ENCODE measurements at places on chromosomes 3 and 15.

DNA sequence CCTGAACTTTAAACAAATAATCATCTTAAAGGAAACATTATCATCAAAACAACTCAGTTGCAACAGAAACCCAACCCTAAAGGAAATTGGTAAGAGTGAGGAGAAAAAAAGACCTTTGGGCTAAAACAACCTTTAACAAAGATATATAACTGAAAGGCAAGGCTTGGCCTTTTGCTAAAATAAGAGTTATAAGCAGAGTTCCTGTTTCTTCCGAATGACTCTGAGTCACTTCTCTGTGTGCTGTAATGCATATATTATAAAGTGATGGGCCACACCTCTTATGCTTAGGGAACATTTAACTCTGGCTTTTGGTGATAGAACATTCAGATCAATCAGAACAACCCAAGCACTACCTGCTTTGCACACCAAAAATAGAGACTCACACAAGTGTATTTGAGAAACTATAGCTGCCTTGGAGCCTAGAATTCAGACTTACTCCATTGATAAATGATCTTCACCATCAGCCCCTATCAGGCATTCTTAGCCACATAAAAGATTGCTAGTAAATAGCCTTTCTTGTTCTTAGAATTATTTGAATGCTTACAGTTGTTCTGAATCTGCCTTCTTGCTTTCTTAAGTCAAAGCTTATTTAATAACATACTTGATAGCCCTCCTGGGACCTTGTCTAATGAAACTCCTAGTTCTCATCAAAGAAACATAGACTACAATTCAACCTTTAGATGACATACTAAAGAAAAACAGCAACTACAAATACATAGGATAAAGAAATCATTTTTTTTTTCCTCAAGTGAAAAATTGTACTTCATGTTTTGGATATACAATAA is 294.2 kb upstream of the SEMA6D start:
- DNase-seq = no peak

GRCh38 chr15:45262906-45263461 is 10.9 kb downstream of the SLC28A2 start:
- DNase-seq = no peak

GRCh38 chr3:167814441-167814951 is 79.0 kb downstream of the SERPINI1 start:
- no peak for DNase-seq

GRCh38 chr15:39332846-39333245 is 248.0 kb upstream of the THBS1 start:
- DNase-seq = no peak

DNA sequence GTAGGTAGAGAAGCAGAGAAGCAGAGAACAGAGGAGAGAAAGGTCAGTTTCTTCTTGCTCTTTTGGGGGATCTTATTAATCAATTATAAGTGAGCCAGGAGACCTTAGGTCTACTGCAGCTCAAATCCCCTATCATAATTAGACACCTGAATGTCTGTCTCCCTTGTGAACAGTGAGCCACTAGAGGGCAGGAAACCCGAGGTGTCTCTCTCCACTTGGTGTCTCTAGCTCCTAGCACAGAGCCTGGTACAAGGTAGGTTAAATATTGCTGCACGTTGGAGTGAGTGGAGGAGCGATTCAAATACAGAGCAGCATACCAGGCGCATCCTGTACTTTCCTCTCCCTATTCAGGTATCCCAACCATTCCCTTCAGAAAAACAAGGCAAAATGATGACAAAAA is 2.0 kb upstream of the ST8SIA2 start:
- no peak for DNase-seq

- no peak for DNase-seq
Observed at GRCh38 chr15:76802411-76802810, 102.7 kb downstream of the SCAPER start.

DNA sequence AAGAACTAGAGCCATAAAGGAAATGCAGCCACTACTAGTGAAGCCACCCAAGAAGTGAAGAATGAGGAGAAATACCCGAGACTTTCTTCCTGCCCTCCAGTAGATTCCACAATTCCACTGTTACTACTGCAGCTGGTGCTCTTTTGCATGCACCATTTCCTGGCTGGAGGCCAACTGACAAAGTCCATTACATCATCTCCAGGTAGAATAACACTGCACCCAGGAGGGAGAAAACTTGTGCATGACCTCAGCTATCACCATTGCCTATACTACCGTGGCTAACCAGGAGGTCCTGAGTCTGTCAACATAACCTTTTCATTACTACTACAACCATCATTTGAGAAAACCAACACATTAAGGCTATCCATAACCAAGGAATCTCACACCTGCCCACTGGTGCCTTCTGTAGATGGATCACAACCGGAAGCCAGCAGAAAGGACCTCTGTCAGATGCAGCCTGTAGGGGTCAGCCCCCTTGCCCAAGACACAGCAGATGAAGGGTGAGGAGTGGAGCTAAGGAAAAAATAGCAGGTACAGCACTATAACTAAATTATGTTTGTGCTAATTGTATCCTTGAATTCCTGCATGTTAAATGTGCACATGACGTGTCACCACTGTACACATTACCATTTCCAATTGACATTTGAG is 200.8 kb upstream of the C2CD4B start:
- no peak for DNase-seq

DNA sequence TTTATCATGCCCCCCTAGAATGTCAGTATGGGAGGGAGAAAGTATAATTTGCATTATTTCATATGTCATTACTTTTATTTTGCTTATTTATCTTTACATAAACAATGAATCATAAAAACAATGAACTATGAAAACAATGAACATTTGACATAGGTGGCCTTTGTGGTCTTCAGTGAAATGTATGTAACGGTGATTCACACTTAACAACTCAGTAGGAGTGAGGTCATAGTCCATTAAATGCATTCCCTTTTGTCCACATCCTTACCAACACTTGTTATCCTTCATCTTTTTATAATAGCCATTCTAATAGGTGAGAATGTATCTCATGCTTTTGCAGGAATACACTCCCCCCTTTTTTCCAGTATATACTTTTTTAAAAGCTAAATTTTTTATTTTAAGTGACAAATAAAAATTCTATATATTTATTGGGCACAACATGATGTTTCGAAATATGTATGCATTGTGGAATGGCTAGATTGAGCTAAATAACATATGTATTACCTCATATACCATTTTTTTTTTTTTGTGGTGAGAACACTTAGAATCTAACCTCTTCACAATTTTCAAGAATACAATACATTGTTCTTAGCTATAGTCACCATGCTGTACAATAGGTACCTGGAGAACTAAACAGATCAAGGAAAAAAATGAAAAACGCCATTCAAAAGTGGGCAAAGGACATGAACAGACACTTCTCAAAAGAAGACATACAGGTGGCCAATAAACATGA is 189.5 kb downstream of the WDR72 start:
- DNase-seq = no peak

DNA sequence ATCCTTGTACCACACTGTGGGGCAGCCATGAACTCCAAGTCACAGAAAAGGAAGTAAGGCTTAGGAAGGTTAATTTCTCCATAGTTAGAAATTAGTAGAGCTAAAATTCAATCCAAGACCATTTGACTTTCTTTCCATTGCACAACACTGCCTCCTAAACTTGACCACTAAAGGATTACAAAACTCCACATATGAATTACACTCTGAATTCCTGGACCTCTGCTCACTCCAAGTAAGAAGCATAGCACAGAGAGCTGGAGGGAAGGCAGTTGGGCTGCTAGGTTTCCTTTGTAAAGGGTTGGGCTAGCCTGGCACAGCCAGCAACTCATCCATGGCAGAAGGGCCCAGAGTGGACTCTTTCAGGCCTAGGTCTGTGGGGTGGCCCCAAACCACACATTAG is 134.4 kb downstream of the MYLK start:
- no peak for DNase-seq

DNA sequence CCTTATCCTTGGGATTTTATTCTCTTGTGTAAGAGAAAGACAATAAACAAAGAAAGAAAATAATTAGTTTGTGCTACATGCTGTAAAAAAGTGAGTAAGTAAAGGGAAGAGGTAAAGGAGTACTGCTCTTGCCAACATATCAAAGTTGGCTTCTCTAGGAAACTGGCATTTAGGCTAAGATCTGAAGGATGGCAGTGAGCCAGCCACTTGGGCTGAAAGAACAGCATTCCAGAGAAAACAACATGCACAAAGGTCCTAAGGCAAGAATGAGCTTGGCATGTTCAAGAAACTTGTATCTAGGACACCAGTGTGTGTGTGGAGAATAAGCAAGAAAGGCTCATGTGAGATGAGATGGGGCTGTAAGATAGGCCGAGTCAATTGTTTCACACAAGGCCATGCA is 245.5 kb upstream of the MANF start:
- DNase-seq = no peak

GRCh38 chr15:22851513-22851912 is 13.0 kb downstream of the NIPA2 start:
- no peak for DNase-seq

- DNase-seq = no peak
Observed at GRCh38 chr3:117528688-117529087, 819.1 kb downstream of the TUSC7 start.

- DNase-seq = no peak
Observed at GRCh38 chr3:166993015-166993630, 387.0 kb downstream of the ZBBX start.

DNA sequence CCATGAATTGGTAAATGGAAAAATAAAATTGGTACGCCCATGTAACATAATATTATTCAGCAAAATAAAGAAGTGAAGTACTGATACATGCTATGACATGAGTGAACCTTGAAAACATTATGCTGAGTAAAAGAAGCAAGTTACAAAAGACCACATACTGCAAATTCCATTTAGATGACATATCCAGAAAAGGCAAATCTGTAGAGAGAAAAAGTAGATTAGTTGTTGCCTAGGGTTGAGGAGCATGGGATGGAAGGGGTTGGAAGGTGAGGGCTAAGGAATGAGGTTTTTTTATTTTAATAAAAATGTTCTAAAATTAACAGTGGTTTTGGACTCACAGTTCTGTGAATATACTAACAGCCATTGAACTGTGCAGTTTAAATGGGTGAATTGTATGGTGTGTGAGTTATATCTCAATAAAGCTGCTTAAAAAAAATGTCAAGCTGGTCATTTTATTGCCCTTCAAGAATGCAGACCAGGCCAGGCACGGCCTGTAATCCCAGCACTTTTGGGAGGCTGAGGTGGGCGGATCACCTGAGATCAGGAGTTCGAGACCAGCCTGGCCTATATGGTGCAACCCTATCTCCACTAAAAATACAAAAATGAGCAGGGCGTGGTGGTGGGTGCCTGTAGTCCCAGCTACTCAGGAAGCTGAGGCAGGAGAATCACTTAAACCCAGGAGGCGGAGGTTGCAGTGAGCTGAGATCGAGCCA is 8.1 kb upstream of the DLG1 start:
- no peak for DNase-seq

DNA sequence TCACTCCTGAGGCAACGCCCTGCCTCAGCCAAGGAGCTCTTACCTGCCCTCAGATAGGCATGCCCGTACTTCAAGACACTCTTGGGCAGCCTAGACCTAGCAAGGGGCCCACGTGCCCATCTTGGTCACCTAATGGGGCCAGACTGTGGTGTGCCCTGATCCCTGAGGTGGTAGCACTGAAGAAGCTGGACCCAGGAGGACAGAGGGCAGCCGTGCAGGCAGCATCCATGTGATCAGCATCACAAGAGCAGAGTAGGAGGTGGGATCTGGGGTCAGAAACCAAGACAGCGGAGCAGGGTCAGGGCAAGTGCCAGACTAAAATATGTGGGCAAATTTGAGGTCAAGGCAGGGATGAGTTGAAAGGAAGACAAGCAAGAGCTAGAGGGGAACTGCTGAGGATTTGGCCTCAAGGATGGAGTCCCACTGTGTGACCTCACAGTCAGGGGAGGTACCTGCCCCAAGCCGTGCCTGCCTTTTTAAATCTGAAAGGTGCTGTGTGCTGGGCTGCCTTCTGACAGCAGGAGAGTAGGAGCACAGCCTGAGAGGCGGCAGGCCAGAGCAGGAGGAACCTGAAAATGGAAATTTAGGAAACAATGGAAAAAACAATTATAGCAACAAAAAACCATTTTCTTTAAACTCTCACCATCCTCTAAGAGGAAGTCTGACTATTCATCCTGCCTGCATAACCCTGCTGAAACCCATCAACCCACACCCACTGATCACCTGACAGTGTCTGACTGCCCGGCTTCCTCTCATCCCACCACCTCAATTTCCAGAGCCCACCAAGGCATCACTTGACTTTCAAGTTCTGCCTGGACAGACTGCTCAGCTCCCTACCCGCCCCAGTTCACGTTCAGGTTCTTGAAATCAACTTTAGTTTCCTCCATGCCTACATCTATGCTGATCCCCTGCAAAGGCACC is 7.3 kb downstream of the ZBTB38 start:
- DNase-seq = no peak

DNA sequence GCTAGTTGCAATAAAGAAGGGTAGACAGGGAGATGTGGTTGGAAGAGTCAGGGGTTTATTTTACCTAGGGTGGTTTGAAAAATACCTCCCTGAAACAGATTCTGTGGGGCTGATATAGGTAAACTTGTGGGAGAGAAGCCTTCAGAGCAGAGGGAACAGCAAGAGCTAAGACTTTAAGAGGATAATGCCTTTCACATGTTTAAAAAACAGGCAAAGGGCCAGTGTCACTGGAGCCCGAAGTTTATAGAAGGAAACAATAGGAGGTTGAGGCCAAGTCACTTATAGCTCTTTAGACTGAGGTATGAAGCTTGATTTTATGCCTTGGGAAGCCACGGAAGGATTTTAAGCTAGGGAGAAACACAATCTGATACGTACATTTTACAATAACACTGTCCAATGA is 448.7 kb downstream of the TAFA4 start:
- no peak for DNase-seq

GRCh38 chr3:184630861-184631471 is 69.4 kb downstream of the EPHB3 start:
- no peak for DNase-seq

DNA sequence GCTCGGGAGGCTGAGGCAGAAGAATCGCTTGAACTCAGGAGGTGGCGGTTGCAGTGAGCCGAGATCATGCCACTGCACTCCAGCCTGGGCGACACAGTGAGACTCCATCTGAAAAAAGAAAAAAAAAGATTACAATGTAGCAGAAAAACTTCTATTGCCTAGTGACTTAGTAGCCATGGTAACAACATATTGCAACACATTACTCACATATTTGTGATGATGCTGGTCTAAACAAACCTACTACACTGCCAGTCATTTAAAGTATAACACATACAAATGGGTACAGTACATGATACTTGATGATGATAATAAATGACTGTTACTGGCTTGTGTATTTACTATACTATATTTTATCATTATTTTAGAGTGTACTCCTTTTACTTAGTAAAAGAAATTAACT is 125.6 kb downstream of the PLOD2 start:
- no peak for DNase-seq

- DNase-seq = no peak
Observed at GRCh38 chr3:21795152-21795837, 44.3 kb upstream of the ZNF385D start.

DNA sequence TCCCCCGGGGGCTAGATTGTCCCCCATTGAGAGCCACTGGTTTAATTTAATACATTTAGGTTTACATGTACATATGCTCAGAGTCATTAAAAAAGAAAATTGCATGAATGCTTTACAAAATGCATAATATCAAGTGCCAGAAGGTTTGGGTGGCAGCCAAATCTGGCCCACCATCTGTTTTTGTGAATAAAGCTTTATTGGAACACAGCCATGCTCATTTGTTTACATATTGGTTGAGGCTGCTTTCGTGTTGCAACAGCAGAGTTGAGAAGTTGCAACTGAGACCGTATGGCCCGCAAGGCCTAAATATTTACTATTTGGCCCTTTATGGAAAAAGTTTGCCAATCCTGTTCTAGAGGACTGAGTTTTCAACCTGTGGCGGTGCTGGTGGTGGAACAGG is 32.1 kb upstream of the RGMA start:
- DNase-seq = no peak
